ENCODE measurements at places on chromosomes 4 and X.

GRCh38 chrX:40818236-40818635 is 82.9 kb upstream of the MED14 start:
- DNase-seq = no peak

- DNase-seq = peak; percentile 54
Observed at GRCh38 chr4:167234316-167234881, at the start of gene SPOCK3. Gene SPOCK3, minus strand, starts transcription at chr4:167234494.

DNA sequence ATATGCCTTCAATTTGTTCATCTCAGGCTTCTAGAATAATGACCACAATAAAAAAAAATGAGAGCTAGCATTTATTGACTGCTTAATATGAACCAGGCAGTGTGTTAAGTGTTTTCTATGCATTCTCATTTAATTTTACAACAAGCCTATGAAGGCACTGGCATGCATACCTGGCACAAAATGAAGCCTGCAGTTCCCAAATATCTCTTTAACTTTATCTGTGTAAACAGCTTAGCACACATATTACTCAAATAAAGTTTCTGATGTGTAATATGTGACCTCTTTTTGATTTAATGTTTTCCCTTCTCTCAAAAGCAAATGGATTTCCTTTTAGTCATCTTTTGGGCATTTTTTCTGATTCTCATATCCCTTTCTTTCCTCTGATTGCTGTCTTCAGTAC is 671.8 kb downstream of the PCDH7 start:
- DNase-seq = no peak

DNA sequence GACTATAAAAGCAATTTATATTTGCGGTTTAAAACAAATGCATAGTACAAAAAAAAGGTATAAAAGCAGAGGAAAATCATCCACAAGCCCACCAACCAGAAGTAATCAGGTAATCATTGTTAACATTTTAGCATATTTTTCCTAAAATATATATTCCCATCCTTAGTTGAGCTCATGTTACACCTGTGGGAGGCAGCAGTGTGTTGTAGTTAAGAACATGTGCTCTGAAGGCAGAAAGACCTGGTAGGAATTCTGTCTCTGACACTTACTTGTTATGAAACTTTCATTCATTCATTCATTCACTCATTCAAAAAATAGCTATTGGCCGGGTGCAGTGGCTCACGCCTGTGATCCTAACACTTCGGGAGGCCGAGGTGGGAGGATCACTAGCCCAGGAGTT is 15.4 kb upstream of the CDKL5 start:
- no peak for DNase-seq

DNA sequence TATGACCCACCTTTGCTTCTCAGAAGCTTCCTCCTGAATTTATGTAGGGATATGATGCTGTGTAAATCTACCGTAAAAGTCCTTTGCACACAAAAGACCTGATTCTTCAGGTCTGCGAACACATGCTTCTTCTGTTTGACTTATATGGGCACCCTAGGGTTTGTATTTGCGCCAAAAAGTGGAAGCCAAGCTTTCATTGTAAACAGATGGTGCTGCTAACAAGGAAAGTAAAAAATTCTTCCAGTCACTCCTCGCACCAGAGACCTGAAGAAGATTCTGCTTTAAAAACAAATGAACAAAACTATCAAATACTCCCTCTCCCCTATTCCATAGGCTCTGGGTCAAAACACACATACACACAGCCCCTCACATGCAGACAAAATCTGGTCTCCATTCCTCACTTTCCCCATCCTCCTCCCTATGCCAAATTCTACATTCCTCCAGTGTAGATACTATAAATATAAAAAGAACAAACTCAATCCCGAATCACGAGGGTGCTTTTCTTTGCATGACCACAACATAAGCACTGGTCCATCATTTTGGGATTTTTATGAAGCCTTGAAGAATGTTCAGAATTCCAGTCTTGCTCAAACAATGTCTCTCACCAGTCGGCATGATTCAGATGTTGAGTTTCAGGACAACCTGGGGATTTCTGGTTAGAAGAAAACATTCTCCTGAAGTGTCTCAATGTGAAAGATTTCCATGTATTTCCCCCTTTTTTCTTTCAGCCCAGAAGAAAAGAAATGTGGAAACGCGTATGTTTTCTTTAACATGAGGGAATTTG is 125.1 kb downstream of the PALLD start:
- DNase-seq = no peak

DNA sequence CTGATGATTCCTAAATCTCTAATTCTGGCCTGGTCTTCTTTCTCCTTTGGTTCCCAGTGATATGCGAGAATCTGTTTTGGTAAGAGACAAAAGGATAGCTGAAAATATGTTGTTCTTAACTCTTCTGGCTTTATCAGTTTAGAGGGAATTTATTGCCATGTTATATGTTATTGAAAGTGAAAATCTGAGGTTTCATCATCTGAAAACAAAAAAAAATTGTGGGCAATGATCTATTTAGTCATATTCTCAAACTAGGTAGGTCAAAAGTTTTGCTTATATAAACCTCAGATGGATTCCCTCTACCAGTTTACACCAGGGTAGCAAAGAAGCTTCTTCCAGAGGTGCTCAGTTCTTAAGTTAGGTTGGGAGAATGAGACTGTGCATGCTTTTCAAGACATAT is 103.6 kb downstream of the ITM2A start:
- DNase-seq = no peak

- no peak for DNase-seq
Observed at GRCh38 chr4:38495446-38495845, 168.6 kb upstream of the KLF3 start.

DNA sequence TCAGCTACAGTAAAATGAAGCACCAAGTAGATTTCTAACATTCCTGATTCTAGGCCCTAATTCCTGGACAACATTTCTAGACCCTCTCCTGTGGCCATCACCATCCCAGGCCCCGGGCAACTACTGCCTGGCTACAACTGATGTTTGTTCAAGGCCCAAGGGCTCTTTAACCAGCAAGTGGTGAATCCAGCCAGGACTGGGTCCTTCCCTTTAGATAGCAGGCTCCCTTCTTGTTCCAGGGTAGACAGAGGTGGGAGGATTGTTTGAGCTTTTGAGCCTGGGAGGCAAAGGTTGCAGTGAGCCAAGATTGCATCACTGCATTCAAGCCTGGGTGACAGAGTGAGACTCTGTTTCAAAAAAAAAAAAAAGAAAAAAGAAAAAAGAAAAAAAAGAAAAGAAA is 12.7 kb upstream of the AADAT start:
- no peak for DNase-seq

GRCh38 chr4:84971319-84971932 is 4.9 kb upstream of the WDFY3 start:
- peak; percentile 2 for DNase-seq

- no peak for DNase-seq
Observed at GRCh38 chr4:119050527-119051090, 85.0 kb upstream of the MYOZ2 start.

DNA sequence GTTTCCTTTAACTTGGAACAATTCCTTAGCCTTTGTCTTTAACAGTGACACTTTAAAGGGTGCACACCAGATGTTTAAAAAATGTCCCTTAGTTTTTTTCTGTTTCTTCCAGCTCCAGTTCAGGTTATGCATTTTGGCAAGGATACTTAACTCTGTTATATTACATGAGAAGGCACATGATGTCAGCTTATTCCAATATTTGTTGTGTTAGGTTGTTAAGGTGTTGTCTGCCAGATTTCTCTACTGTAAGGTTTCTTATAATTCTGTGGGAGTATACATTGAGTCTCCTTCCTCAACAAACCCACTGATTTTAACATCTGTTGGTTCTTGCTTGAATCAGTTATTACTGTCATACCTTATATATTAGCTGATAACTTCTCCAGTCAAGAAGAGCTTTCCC is 33.3 kb downstream of the REST start:
- no peak for DNase-seq

- no peak for DNase-seq
Observed at GRCh38 chr4:34922325-34922724, 1322.0 kb downstream of the ARAP2 start.

DNA sequence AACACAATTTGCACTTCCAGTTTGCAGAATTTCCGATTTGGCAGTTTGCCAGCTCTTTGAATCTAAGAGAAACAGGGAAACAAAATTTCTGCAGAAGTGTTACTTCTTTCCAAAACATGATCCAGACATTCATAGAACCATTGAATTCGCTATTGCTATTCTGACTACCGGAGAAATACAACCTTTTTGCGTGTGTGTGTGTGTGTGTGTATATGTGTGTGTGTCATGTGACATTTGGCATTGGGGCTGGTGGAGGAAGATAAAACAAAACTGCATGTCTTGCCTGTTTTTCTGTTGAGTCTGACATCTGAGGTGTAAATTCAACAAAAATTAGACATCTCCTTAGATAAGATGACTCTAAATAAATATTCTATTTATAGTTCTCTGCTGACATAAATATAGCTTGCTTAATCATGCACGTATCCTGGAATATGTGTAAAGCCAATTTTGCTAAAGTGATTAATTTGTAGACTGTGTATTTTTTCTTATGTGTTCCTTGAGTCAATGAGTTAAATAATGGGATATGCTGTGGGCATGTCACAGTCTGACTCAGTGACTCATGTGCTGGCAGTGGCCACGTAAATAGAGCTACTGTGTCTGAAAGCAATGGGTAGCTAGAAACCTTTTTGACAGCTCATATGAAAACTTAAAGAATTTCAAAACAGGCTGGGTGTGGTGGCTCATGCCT is 98.9 kb downstream of the HPGD start:
- DNase-seq = peak; percentile 32

GRCh38 chrX:66012094-66012534 is 27.8 kb downstream of the VSIG4 start:
- DNase-seq = no peak

DNA sequence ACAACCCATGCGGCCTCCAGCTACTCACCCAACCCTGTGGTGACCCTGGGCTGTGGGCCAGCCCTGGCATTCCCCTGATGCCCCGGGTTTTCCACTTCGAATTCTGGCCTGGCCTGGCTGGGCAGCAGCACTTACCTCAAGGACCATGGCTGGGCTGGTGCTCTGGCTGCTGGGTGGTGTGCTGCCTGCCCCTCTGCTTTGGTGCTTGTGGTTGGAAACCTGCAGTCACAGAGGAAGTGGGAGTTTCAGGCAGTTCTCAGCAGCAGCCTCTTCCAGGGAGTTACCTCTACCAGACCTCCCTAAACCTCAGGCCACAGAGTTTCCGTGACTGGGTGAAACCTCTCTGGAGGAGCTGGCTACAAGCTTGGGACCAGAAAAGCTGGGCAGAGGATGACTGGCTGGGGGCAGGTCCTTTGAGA is at the start of gene CXCR3:
Gene CXCR3 (minus strand): TSS at position 209 of the 419 bp plus-strand sequence. CDS start 62 bp downstream, at position 147.
- DNase-seq = no peak

DNA sequence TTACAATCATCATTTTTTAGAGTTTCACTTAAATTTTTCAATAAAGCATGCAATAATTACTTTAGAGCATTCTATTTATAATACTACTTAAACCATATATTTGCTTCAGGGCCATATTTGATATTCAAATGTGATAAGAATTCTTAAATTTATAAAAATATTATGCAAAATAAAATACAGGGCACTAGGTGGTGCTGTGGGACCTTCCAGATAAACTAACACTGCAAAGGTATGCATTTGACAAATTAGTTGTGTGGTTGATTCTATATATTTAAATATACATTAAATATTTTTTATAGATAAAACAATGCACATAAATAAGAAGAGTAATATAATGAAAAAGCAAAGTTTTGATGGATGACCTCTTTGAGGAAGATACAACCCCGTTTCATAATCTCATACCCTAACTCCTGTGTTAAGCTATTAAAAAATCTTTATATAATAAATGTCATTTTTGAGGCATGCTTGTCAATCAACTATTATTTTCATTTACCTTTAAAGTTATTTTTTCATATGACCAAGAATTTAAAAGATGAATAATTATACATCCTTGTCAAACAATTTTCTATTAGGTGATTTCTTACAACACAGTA is 128.4 kb downstream of the REELD1 start:
- DNase-seq = peak; percentile 4

DNA sequence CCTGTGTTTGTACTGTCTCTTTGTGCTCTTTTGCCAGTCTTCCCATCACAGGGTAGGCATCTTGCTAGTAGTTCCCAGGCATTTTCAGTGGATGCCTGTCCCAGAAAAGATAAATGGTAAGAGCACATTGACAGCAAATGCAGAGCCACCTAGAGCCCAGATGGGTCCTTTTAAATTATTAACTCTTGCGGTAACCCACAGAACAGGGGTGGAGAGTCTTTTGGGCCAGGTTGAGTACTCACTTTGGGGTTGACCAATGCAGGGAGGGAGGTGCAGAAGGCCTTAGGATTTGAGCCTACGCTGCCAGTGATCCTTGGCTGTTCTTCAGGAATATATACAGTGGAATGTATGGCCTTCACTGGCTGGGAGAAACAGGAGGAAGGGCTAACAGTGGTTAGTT is 173.8 kb downstream of the MSN start:
- no peak for DNase-seq

DNA sequence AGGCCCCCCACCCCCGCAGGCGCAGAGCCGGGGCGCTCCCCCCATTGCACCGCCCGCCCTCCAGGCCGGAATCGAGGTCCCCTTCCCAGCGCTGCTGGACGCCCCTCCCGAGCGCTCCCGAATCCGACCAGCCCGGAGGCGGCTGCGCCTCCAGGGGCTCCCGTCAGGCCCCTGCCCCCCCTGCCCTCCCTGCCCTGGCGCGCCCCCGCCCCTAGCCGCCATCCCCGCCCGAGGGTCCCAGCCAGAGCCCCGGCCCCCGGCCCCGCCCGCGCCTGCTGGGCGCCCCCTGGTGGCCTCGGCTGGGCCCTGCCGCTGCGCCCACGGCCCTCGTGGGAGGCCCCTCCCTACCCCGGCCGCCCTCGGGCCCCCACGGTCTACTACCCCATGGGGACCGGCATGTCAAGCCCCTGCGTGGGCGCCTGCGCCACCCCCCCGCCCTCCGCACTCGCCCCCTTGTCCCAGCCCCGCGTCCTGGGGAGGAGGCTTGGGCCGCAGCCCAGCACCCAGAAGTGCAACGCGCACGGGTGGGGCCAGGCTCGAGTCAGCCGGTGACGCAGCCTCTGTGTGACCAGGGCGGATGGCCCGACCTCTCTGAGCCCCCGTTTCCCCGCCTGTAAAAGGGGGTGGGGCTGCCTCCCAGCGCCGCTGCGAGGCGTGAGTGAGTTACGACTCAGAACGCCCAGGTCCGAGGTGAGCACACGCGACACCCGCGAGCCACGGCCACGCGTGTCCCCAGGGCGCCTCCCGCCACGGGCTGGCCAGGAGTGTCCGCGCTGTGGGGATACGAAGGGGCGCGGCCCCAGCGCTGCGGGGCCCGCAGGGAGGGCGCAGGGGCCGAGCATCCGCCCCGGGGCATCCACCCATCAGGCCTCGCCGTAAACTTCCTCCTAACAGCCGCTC is 104.9 kb downstream of the FAM53A start:
- DNase-seq = no peak

GRCh38 chr4:138665851-138666250 is 349.7 kb upstream of the NOCT start:
- no peak for DNase-seq

DNA sequence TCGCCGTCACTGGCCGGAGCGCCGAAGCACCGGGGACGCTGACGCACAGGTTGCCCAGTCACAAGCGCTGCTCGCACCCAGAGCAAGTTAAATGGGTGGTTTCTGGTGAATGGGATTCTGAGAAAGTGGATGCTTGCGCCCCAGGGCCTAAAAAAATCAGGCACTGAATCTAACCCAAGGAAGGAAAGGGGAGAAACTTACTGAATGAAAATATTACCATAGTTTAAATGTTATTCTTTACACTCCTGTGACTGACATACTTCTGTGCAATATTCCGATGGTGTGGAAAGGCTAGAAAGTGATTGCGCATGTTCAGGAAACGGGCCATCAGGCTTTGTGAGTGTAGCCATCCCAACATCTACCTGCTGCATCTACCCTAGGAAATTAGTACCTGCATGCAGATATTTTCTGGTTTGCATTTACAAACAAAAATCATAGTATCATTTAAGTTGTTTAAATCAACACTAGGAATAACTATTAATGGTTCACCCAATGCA is 838 bp upstream of the ABCG2 start:
- DNase-seq = no peak

- DNase-seq = no peak
Observed at GRCh38 chr4:10095296-10095991, 21.2 kb downstream of the WDR1 start.
